Pancreas (tissue), 10 donors: ENCODE measurements at places on chromosomes 2 and 18. TPM values are rescaled to one million over a fixed set of nuclear protein-coding genes. Genes with fewer than 3 reads are reported as not detected.

- DNase-seq: no peak
Measured at GRCh38 chr2:109447251-109447661, 166.5 kb downstream of the SEPTIN10 start.

DNA sequence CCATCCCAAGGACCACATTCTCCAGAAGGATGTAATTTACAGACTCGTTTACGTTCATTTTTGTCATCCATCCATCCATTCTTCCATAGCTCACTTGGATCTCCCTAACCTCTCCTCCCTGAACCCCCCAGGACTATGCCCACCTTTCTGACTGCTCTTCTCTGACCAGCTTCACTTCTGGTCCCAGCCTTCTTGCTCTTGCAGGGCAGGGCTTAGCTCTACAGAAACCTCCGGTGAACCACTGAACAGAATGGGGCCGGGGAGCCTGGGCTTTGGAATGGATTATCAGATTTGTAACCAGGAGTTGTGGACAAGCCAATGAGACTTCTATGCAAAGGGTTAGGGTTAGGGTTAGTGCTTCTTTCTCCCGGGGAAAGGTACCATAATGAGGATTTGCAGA is 95.0 kb downstream of the TGFA start:
- no peak for DNase-seq

The SLC30A3 gene
- total RNA-seq: 0.12 TPM

The CYS1 gene
- total RNA-seq: 27.9 TPM

- no peak for DNase-seq
Measured at GRCh38 chr18:32042337-32042736, 23.7 kb downstream of the RNF125 start.

DNA sequence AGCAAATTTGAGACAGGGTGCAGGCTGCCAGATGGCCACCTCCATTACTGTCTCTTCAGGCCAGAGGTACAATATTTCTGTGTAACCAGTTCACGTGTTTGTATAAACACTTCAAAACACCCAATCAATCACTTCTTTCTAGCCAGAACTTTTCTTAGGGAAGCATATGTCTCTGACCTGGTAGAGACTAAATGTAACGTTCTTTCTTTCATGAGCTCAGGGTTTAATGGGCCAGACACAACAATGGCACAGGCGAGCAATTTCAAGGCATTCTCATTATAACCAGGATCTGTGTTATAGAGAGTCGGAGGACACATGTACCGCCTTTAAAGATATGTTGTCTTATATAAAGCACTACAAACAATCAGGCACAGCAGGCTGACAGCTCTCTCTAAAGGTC is 1846.4 kb upstream of the PIK3C3 start:
- DNase-seq: no peak

The HOXD13 gene
- total RNA-seq: not detected

DNA sequence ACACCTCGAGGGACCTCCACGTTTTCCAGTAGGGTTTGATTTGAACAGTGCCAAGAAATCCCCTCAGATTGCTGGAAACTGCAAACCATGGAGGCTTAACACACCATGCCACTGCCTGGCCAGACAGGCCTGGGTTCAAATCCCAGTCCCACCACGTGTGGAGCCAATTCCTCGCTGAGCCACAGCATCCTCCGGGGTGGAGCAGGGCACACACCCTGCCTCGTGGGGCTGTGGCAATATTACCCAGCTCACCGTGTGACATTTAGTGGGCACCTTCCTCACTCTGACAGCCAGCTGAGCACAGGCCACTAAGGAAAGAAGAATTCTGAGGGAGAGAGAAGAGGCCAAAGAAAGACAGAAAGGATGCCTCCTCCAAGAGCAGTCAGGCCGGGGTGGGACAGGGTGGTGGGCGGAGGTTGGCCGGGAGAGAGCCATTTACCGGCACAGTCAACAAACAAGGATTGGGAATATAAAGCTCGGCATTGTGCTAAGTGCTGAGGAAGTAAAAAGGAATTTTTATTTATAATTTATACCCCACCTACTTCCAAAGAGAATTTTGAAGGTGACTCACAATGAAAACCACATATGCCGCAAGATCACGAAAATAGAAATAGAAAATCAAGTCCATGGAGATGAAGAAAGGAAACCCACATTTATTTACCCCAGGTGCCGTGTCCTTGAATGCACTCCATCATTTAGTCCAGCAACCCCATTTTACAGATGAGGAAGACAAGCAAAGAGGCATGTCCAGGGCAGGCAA is 111.5 kb downstream of the MCFD2 start:
- DNase-seq: no peak

The NOSTRIN gene
- 18.8 TPM for total RNA-seq

GRCh38 chr2:74535440-74535965 is 5.8 kb downstream of the HTRA2 start:
- DNase-seq: peak; percentile 10

GRCh38 chr2:144937910-144938709 is 418.2 kb upstream of the ZEB2 start:
- no peak for DNase-seq

The KIF1A gene
- total RNA-seq: 67.9 TPM

- no peak for DNase-seq
Measured at GRCh38 chr18:22332590-22332989, 85.1 kb downstream of the CTAGE1 start.

The CYP1B1 gene
- 1.2 TPM for total RNA-seq

- no peak for DNase-seq
Measured at GRCh38 chr2:79139423-79139822, 19.1 kb downstream of the REG1A start.
